Gastrocnemius medialis (tissue), 4 donors: ENCODE measurements at places on chromosomes 6 and 20.

- DNase-seq, result no peak
These were observed 68.7 kb upstream of the TAB2 start for GRCh38 chr6:149248693-149249369.

GRCh38 chr6:53513056-53513455 lies 31.8 kb downstream of the GCLC start:
- no peak for DNase-seq

- no peak for DNase-seq
These were observed 1.1 kb upstream of the SAMD5 start for GRCh38 chr6:147507162-147508041.

- no peak for DNase-seq
These were observed 35.9 kb downstream of the MOXD1 start for GRCh38 chr6:132365281-132365907.

- DNase-seq, result no peak
These were observed 16.6 kb downstream of the DDO start for GRCh38 chr6:110398778-110399177.

DNA sequence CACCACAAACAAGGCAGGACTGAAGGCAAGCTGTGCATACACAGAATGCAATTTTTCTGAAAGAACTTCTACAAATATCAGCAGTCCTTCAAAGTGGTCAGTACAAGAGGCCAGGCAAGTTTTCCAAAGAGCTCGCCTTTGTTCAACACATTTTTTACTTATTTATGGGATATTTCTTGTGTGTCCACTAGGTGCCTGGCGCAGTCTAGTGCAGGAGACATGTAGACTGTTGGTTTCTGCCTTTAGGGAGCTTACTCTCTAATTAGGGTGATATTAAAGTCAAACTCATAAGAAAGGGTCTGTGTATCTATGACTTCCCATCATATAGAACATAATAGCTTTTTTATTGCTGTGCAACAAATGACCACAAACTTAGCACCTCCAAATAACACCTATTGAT lies 21.2 kb upstream of the VEGFA start:
- no peak for DNase-seq

- DNase-seq, result no peak
These were observed 37.0 kb upstream of the SAMHD1 start for GRCh38 chr20:36988494-36988966.
